Activated CD4-positive, alpha-beta memory T cell treated with anti-CD3 and anti-CD28 coated beads for 36 hours (primary cell): ENCODE measurements at places on chromosomes 12 and 14.

DNA sequence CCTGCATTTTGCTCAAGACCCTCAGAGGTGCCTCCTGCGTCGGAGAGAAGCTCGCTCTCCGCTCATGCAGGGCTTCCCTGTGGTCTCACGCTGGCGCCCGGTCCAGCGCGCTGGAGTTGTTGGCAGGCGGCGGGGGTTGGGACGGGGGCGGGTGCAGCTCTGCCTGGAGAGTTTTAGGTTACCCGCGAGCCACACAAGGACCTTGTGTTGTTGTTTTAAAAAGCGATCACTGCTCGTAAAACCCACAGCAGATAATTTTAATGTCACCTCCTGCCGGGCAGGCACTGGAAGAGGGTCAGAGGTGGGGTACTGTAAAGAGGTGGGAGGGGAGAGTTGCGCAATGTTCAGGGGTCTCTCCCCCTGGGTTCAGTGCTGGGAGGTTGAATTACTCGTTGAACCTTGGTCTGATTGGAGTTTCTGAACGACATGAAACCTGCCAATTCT is 850 bp downstream of the SMOC1 start:
- DNase-seq: no peak

GRCh38 chr14:37202265-37202664 is 4.5 kb downstream of the MIPOL1 start:
- DNase-seq: no peak

GRCh38 chr12:107242189-107242588 is 148.8 kb upstream of the CRY1 start:
- DNase-seq: no peak

- DNase-seq: no peak
These were observed 59.1 kb downstream of the FBXW8 start for GRCh38 chr12:116969615-116970585.

GRCh38 chr12:71524626-71525025 is 85.0 kb downstream of the LGR5 start:
- no peak for DNase-seq

- DNase-seq: no peak
These were observed 7.9 kb upstream of the NYNRIN start for GRCh38 chr14:24390701-24391468.

GRCh38 chr14:68586896-68587751 is 205.7 kb downstream of the ZFP36L1 start:
- no peak for DNase-seq

- DNase-seq: no peak
These were observed 56.9 kb upstream of the FAM222A start for GRCh38 chr12:109656743-109657142.

GRCh38 chr12:51823875-51824565 is 24.5 kb downstream of the FIGNL2 start:
- DNase-seq: peak; percentile 38

DNA sequence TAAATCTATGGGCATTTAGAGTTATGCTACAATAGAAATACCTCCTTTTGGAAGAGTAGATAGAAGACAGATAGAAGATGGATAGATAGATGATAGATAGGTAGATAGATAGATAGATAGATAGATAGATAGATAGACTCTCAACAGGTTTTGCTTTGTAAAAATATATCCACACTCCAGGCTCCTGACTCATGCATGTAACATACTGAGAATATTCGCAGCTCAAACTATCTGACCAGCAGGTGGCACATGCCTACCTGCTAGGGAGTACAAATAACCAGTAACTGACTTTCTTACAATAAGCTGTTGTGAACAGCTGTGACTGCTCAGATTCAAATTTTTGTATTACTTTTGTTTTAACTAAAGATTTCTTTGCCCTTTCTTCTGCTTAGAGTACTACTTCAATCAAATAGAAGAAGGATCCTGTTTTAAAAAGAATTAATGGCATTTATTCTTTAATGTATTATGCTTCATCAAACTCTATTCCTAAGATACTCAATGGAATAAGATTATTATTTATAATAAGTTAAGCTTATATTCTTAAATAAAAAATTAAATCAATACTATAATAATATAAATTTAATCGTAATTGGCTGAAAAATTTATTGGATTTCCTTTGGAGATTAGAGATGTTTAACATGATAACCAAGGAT is 15.8 kb upstream of the CPNE8 start:
- peak; percentile 46 for DNase-seq
